ENCODE measurements at places on chromosomes 1 and 21. TPM values are rescaled to one million over a fixed set of nuclear protein-coding genes. Genes with fewer than 3 reads are reported as not detected.

DNA sequence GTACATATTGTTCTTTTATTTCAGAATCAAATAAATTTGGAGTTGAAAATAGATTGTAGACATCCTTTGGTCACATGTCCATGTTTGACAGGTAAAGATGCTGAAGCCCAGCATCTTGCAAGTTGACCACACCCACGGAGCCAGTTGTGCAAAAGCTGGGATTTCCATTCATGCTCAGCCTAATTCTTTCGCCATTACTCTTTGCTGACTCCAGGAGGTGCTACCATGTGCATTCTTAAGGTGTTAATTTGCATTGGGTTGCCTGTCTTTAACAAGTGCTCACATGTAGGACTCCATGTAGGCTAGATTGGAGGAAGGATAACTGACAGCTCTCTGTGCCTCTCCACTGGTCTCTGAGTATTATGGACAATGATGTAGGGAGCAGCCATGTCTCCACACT, 660.7 kb downstream of the LMO4 start:
- no peak for DNase-seq
- H3K4me3 ChIP-seq: no peak overlapping the region
- H3K27ac ChIP-seq: no peak overlapping the region
- no peaks in the 10 kb centered on the region for H3K36me3 ChIP-seq
- H3K27me3 ChIP-seq: no peaks in the 10 kb centered on the region

DNA sequence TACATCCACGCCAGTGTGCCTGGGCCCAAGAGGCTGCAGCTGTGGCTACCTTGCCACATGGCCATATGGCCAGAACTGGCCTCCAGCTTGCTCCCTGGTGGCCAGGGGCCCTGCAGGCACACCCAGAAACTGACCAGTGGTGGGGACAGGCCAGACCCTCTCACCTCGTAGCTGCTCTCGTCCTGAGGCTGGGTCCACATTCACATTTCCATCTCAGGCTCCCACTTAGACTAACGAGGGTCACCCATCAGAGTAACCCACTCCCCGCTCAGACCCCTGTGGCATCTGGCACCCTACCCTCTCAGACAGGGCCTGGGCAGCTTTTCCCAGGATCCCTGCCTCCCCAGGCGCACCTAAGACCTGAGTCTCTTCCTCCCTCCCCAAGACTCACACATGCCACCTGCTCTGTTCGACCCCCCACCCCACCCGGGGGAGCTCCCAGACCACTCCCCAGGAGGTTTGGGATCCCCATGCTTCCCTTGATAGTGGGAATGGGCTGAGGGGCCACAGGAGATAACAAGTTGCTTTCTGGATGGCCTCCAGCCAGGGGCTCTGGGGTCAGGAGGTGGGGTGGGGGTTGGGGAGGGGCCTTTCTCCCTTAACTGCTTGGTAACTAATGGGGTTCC, 21.3 kb upstream of the RNU1-4 start:
- no peak overlapping the region for H3K4me3 ChIP-seq
- peaks cover 15% of the 10 kb centered on the region for H3K27me3 ChIP-seq
- H3K4me1 ChIP-seq: no peaks in the 10 kb centered on the region
- no peaks in the 10 kb centered on the region for H3K36me3 ChIP-seq
- H3K27ac ChIP-seq: no peak overlapping the region

HES3 gene
- total RNA-seq: not detected

PRR9 gene
- not detected for total RNA-seq

DNA sequence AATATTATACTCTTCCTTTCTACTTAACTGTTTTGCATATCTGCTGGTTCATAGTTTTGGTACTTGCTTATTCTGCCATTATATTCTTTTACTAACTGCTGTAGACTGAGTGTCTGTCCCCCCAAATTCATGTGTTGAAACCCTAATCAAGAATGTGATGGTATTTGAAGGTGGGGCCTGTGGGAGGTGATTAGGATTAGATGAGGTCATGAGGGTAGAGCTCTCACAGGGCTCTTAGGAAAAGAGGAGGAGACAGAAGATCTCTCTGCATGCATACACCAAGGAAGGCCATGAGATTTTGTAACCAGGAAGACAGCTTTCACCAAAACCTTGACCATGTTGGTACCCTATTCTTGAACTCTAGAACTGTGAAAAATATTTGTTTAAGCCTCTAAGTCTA, 354.1 kb upstream of the B3GALT2 start:
- H3K27ac ChIP-seq: no peak overlapping the region
- no peaks in the 10 kb centered on the region for H3K27me3 ChIP-seq
- H3K4me3 ChIP-seq: no peak overlapping the region

- no peaks in the 10 kb centered on the region for H3K4me1 ChIP-seq
- no peak for DNase-seq
- H3K36me3 ChIP-seq: no peaks in the 10 kb centered on the region
- H3K27me3 ChIP-seq: no peaks in the 10 kb centered on the region
- H3K4me3 ChIP-seq: no peak overlapping the region
These were observed 5.9 kb upstream of the KIF26B start for GRCh38 chr1:245148861-245149260.

Measured in breast epithelium (tissue), 4 donors.